ENCODE measurements at places on chromosomes 1 and 21.

DNA sequence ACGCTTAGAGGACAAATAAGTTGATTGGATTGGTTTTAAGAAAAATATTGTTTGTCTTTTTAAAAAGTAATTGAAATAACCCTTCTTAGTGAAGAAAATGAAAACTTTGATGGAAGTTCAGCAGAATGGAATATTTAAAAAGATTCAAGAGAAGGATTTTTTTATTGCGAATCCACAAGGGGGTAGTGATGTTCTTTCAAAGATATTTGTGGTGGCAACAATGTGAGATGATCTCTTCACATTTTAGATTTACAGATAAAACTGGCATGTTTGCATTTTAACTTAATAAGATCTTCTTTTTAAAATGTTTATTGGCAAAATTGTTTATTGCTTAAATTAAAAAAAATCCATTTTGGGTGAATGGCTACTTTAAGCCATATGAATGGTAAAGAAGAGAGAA, 8.9 kb downstream of the CAMTA1 start:
- H3K27me3 ChIP-seq = no peaks in the 10 kb centered on the region
- H3K4me3 ChIP-seq = no peak overlapping the region
- no peaks in the 10 kb centered on the region for H3K36me3 ChIP-seq
- H3K4me1 ChIP-seq = peaks cover 12% of the 10 kb centered on the region
- no peak for DNase-seq

DNA sequence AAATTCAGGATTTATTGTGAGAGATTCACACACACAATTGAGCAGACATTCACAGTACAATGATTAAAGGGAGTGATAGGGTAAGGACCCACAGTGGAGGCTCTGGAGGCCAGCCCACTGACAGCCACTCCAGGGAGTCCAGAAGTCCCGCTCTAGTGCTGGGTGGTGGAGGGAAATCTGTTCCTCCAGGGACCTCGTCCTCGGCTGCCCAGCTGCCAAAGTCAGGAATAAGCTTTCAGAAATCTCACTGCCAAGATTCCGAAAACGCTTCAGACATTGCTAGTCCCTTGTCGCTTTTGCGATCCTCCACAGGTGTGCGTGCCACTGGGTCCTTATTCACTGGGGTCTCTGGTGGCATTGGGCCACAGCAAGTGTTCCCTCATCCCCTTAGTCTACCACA, 2.3 kb downstream of the MX1 start:
- H3K4me1 ChIP-seq = peaks cover 33% of the 10 kb centered on the region
- no peaks in the 10 kb centered on the region for H3K27me3 ChIP-seq
- no peak overlapping the region for H3K27ac ChIP-seq

GRCh38 chr1:203663294-203663693, 36.7 kb downstream of the ATP2B4 start:
- H3K27ac ChIP-seq = no peak overlapping the region
- H3K4me1 ChIP-seq = peaks cover 5% of the 10 kb centered on the region
- DNase-seq = no peak
- peaks cover 4% of the 10 kb centered on the region for H3K36me3 ChIP-seq
- no peak overlapping the region for H3K4me3 ChIP-seq

GRCh38 chr1:171833091-171833825, 8.0 kb upstream of the DNM3 start:
- H3K27me3 ChIP-seq = no peaks in the 10 kb centered on the region
- H3K4me1 ChIP-seq = peaks cover 4% of the 10 kb centered on the region
- H3K27ac ChIP-seq = no peak overlapping the region
- no peak for DNase-seq

DNA sequence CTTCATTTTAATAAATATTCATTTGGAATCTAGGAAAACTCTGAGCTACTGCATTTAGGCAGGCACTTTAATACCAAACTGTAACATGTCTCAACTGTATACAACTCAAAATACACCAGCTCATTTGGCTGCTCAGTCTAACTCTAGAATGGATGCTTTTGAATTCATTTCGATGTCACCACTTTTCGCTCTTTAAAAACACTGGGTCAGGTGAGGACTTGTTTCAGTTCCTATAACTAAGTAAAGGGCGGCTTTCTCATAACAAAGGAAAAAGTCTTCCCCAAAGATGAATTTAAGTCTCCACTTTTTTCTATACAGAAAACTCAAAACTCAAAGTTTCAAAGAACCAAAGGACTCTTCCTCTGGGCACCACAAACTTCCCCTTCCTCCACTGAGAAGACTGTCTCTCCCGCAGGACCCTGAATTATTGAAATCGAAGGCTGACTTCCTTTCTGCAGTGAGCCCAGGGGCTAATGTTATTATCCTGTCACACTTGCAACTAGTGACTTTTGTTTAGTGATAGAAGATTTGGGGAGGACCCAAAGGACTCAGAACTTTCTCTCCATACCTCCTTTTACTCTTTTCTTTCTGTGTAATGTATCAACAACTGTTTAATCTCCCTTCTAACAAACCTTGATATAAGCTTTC, 9.7 kb upstream of the DHX9 start:
- H3K36me3 ChIP-seq = peaks cover 2% of the 10 kb centered on the region
- no peaks in the 10 kb centered on the region for H3K27me3 ChIP-seq
- no peak for DNase-seq
- H3K27ac ChIP-seq = peak overlapping the region; percentile 93

Data from memory B cell (primary cell).